Right atrium auricular region (tissue), 2 donors: ENCODE measurements at places on chromosomes 2 and 18. TPM values are rescaled to one million over a fixed set of nuclear protein-coding genes. Genes with fewer than 3 reads are reported as not detected.

DNA sequence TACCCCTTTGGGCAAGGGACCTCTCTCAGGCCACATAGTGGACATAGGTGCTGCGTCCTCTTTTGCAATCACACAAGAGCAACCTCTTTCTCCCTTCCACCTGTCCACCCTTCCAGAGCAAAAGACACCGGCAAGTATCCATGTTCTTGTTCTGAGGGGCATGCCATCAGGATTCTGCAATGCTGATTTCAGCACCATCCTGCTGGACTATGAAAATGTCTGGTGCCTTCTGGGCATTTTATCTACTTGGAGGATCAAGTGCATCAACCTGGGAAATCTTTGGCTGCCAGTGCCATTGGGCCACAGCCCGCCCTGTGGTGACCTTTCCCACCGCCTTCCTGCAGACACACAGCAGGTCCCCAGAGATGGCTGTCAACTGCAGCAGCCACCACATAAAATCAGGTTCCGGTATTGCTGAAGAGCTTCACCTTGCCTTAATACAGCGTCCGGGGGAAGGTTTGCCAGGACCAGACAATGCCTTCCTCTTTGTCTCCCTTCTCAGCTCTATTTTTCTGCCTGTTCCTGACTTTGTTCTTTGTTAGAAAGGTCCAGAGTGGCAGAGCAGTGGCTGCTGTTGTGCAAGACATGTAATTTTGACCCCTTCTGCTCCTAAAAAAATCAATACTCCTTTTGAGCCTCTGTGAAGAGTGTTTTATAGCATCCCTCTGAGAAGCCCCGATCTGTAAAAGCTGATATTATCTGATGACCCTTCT lies 18.5 kb upstream of the BOD1L2 start:
- no peaks in the 10 kb centered on the region for H3K27me3 ChIP-seq
- no peak overlapping the region for H3K27ac ChIP-seq
- no peak overlapping the region for H3K4me3 ChIP-seq
- no peak for DNase-seq

GRCh38 chr18:73646772-73647171 lies 500.9 kb downstream of the FBXO15 start:
- H3K27ac ChIP-seq = no peak overlapping the region
- no peaks in the 10 kb centered on the region for H3K4me1 ChIP-seq
- no peak overlapping the region for H3K4me3 ChIP-seq
- H3K27me3 ChIP-seq = no peaks in the 10 kb centered on the region

DNA sequence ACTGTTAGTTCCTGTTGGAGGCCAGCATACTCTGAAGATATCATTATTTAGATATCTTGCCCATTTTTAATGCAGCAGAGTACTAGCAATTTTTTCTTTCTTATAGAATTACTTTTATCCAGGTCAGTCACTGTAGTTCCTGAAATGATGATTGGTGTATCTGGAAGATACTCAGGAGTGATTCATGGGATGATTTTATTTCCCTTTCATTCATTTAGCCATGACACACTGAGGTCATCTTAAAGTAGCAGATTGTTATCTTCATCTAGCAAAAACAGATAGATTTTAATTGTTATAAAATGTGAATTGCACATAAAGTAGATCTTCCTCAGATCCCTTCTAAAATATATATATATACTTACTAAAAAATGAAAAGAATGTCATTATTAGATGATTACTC lies 109.1 kb downstream of the PIK3C3 start:
- no peak for DNase-seq
- H3K27ac ChIP-seq = no peak overlapping the region
- no peak overlapping the region for H3K4me3 ChIP-seq
- H3K27me3 ChIP-seq = no peaks in the 10 kb centered on the region
- H3K36me3 ChIP-seq = peaks cover 14% of the 10 kb centered on the region

DNA sequence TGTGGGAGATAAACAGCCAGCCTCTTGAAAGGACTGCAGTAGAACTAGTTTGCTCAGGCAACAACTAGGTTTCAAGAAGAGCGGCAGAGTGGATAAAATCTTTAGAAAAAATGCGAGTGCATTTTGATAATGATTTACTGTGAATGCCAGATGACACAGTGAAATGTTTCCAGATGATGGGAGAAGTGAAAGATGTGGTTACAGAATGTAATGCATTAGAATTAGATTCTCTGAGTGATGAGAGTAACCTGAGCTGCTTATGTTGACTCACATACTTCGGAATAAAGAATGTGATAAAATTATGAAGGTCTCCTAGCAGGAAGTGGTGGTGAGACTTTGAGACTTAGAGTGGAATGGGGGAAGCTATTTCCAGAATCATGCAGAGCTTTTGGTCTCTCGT lies 184.3 kb downstream of the GULP1 start:
- H3K27me3 ChIP-seq = no peaks in the 10 kb centered on the region
- no peak overlapping the region for H3K27ac ChIP-seq
- no peaks in the 10 kb centered on the region for H3K4me1 ChIP-seq
- no peak for DNase-seq
- H3K36me3 ChIP-seq = no peaks in the 10 kb centered on the region

- no peaks in the 10 kb centered on the region for H3K36me3 ChIP-seq
- H3K27ac ChIP-seq = no peak overlapping the region
- DNase-seq = no peak
- H3K27me3 ChIP-seq = no peaks in the 10 kb centered on the region
- no peak overlapping the region for H3K4me3 ChIP-seq
Observed at GRCh38 chr2:189900726-189901125, 116.5 kb downstream of the PMS1 start.

DNA sequence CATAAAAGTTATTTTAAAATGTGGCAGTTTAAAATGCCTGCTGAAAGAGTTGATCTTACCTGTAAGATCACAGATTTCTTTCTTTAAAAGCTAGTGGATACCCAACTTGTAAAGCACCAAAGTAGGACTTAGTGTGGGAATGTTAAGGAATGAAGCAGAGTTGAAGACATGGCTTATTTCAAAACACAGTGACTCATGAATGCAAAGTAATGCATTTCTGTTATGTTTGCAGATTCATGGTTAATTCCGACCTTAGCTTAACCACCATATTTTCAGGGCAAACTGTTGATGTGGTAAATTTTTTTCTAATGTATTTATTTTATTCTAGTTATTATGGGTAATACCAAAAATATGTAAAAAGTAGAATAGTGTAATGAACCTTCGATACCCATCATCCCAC lies 206.8 kb upstream of the FOSL2 start:
- H3K36me3 ChIP-seq = no peaks in the 10 kb centered on the region
- H3K27ac ChIP-seq = no peak overlapping the region
- H3K27me3 ChIP-seq = no peaks in the 10 kb centered on the region
- H3K4me3 ChIP-seq = no peak overlapping the region

The LONRF2 gene
- total RNA-seq = 11.3 TPM

DNA sequence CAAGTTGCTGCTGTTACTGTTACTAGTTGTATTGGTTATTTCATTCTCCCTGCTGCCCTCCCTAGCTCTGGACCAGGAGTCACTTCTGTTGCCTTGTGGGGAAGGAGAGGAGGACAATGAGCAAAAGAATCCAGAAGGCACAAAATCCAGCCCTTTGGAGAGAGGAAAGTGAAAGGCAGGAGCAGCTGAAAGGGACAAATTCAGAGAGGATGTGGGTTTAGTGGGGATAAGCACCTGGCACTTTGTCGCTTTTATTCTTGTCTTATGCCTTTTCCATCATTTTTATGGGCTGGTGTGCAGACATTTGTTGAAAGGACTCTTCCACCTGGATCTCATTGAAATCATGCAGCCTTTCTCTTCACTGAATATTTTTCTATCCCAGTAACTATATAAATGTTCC lies 24.3 kb upstream of the LTBP1 start:
- H3K4me1 ChIP-seq = no peaks in the 10 kb centered on the region
- H3K4me3 ChIP-seq = no peak overlapping the region
- H3K36me3 ChIP-seq = no peaks in the 10 kb centered on the region

The GPAT2 gene
- 3.9 TPM for total RNA-seq

DNA sequence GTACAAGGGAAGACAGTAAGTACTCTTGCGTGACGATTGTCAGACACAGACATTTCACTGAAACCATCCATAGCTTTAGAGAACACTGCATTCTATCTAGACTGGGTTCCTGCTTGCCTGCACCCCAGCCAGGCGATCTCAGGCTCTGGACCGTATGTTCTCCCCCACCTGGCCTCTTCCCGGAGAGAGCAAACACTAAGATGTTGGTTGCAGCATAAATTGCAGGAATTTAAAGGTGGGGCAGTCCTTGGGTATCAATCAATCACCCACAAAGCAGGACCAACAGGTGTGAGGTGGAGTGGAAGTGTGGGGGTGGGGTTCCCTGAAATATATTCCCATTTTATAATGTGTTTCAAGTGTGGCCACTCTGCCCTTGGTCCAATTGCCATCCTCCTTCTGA lies 103.6 kb upstream of the TGFA start:
- DNase-seq = no peak
- H3K4me1 ChIP-seq = no peaks in the 10 kb centered on the region
- no peaks in the 10 kb centered on the region for H3K36me3 ChIP-seq

The ZFP36L2 gene
- 43.2 TPM for total RNA-seq

DNA sequence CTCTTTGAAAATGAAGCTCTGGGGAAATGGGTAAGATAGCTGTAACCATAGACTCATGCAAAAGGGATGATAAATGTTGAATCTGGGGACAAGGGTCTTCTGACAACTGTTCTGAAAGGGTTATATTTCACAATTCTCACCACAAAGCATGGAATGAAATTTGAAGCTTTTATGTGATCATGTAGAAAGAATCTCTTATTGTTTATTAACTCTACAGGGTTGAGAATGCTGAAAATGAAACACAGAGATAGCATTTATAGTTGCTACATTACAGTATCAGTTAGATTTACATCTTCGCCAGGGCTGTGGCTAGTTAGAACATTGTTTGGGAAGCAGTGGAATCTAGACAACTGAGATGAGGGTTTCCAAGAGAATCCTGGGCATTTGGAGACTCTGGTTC lies 97.4 kb upstream of the LHCGR start:
- H3K27ac ChIP-seq = no peak overlapping the region
- no peaks in the 10 kb centered on the region for H3K4me1 ChIP-seq
- no peak for DNase-seq
- no peaks in the 10 kb centered on the region for H3K36me3 ChIP-seq
- no peaks in the 10 kb centered on the region for H3K27me3 ChIP-seq

The TANC1 gene
- total RNA-seq = 51.8 TPM

- no peak overlapping the region for H3K27ac ChIP-seq
- DNase-seq = no peak
- peaks cover 18% of the 10 kb centered on the region for H3K36me3 ChIP-seq
Observed at GRCh38 chr18:50982086-50982801, 14.4 kb downstream of the ELAC1 start.

- H3K4me3 ChIP-seq = no peak overlapping the region
- H3K27ac ChIP-seq = peak overlapping the region; percentile 37
- H3K36me3 ChIP-seq = no peaks in the 10 kb centered on the region
- no peaks in the 10 kb centered on the region for H3K27me3 ChIP-seq
- H3K4me1 ChIP-seq = no peaks in the 10 kb centered on the region
Observed at GRCh38 chr2:228771774-228772173, 499.3 kb downstream of the PID1 start.

The SIX3 gene
- total RNA-seq = not detected

DNA sequence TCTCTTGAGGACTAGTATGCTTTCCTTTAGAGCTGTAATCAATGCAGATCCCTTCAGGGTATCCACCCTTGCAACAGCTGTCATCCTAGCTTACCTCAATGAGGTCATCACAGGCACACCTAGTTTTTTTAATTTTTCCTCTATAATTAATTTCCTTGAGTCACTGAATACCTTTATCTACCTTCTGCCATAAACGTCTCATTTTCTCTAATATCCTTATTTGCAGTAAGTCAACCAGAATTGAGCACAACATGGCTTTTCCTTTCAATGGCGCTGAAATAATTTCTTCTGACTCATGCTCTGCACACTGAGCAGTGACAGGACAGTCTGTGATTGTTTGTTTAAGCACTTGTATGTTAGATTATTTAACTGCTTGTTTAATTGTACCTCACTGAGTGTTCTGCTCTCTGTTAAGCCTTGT lies 49.4 kb downstream of the ETAA1 start:
- H3K36me3 ChIP-seq = no peaks in the 10 kb centered on the region
- no peaks in the 10 kb centered on the region for H3K4me1 ChIP-seq
- no peak overlapping the region for H3K27ac ChIP-seq
- no peak for DNase-seq
- no peaks in the 10 kb centered on the region for H3K27me3 ChIP-seq

GRCh38 chr2:233544200-233544610 lies 22.4 kb downstream of the USP40 start:
- no peak overlapping the region for H3K4me3 ChIP-seq
- H3K27ac ChIP-seq = no peak overlapping the region
- H3K36me3 ChIP-seq = peaks cover 30% of the 10 kb centered on the region
- no peaks in the 10 kb centered on the region for H3K4me1 ChIP-seq
- no peak for DNase-seq

DNA sequence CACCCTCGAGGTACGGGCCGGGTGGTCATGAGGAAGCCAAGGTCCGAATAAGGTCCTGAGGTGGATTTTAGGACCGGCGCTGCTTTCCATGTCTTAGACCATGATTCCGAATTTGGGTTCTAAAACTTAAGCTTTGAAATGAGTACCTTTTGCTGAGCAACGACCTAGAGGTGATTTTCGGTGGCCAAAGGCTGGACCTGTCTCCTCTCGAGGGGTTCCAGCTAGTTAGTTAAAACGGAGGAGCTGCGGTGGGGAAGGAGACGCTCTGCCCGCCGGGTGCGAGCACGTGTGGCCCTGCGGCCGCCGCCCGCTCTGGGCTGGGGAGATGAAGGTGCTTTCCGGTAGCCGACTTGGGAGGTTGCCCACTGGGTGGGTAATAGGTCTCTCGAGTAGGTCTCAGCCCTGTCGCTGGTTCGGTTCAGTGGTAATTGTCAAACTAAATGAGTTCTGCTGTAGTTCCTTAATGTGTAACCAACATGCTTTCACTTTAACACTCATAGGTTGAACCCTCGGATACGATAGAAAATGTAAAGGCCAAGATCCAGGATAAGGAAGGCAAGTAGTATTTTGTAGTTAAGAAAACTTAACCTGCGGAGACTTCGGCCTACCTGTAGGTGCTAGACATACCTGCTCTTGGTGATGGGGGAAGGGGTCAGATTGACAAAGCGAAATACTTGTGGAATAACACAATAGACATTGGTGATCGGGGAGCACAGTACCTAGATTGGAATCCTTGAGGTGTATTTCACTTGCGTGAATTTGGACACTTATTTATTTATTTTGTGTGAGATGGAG lies 572 bp downstream of the RPS27A start:
- H3K4me3 ChIP-seq = peak overlapping the region; percentile 82
- H3K27me3 ChIP-seq = no peaks in the 10 kb centered on the region
- H3K4me1 ChIP-seq = peaks cover 39% of the 10 kb centered on the region
- peak overlapping the region; percentile 91 for H3K27ac ChIP-seq

DNA sequence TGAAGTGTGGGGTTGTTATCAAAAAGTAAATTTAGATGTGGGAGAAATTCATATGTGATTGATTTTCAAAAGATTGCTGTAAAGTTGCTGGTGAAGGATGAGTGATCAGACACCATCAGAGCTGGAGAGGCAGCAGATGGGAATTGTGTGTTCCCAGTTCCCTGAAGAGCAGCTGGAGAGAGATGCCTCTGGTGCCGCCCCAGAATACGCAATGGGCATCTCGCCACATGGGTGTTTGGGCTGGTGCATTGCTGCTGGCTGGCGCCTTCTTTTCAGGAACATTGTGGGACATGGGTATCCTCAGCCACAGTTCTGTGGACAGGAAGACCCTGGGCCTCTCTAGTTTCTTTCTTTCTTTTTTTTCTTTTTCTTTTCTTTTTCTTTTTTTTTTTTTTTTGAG lies 11.9 kb downstream of the ATG4B start:
- no peak overlapping the region for H3K4me3 ChIP-seq
- H3K36me3 ChIP-seq = peaks cover 28% of the 10 kb centered on the region
- no peaks in the 10 kb centered on the region for H3K27me3 ChIP-seq
- no peak overlapping the region for H3K27ac ChIP-seq
- no peak for DNase-seq
